ENCODE measurements at places on chromosomes 5 and 9.

DNA sequence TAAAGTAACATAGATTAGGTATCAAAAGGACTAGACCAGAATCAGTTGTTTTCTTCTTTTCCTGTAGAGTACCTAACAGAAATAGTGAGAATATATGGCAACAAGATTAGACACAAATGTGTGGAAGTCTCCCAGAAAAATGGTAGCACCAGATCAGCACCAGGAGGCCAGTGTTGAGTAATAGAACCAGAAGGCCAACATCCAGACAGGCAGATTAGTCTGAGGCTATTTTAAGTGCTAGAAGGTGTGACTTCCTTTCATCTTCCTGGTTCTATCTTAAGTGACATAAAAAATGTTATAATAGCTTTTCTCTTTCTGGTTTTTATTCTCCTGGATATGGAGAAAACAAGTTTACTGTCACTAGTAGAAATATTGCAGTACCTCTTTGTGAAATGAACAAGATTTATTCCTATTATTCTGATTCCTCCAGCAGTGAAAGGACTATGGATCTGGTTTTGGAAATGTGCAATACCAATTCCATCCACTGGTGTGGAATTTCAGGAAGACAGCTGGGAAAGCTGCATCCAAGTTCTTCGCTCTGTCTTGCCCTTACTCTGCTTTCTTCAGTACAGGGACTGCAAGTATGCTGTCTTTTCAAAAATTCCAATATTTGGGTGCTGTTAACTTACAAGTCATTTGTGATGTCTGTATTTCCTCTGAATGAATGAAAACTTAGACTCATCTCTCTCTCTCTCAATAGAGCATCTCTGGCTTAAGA is 39.1 kb downstream of the SHLD3 start:
- no peak for DNase-seq

- DNase-seq = no peak
Measured at GRCh38 chr9:37386988-37387387, 35.5 kb upstream of the GRHPR start.

- no peak for DNase-seq
Measured at GRCh38 chr5:61228691-61229280, 66.5 kb upstream of the SMIM15 start.

DNA sequence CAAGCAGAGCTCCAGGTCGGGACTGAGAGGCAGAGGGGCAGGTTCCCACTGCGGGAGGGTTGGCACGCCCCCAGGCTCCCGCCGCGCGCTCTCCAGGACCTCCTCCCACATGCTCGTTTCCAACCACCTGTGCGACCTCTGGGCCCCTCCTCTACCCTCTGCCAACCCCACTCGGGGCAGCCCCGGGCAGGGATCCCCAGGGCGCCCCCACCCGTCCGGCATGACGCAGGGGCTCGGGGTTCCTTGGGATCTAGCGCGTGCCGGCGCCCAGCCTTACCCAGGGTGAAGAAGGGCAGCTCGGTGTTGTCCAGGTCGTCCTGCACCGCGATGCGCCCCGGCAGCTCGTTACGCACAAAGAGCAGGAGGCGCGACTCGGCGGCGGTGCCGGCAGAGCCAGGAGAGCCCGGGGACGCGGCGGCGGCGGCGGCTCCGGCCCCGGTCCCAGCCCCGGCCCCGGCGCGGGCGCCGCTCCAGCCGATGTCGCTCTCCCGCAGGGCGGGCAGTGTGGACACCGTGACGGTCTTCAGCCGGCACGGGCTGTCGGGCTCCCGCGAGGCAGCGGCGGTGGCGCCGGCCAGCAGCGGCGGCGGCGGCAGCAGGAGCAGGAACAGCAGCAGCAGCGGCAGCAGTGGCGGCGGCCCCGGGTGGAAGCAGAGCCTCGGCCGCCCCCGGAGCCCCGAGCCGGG is 494 bp downstream of the ASTN2 start:
- DNase-seq = peak; percentile 54

DNA sequence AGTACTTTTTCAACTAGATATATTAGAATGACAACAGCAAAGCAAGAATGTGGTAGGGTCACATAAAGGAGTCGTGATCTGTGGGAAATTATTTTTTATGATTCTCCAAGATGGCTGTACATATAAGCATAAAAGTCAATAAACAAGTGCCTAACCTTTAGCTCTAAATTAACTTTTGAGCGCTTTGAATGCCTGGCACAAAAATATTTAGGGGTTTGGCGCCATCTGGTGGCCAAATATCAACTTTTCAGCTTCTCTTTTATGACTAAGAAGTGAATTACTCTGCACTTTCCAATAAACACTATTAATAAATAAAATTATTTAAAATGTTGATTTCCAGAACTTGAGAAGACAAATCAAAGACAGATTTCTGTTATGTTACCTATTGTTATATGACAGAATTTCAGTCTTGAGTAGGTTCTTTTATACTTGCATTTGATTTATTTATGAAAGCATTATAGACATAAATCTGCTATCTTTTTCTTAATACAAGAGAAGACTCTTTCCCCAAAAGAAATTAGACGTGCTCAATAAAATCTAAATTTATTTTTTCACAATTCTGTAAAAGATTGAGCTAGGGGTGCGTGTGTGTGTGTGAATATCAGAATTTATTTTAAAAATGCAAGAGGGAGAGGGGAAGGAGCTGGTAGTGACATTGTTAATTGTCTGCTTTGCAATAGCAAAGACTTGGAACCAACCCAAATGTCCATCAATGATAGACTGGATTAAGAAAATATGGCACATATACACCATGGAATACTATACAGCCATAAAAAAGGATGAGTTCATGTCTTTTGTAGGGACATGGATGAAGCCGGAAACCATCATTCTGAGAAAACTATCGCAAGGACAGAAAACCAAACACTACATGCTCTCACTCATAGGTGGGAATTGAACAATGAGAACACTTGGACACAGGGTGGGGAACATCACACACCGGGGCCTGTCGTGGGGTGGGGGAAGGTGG is 36.7 kb upstream of the ARRDC3 start:
- DNase-seq = peak; percentile 7

DNA sequence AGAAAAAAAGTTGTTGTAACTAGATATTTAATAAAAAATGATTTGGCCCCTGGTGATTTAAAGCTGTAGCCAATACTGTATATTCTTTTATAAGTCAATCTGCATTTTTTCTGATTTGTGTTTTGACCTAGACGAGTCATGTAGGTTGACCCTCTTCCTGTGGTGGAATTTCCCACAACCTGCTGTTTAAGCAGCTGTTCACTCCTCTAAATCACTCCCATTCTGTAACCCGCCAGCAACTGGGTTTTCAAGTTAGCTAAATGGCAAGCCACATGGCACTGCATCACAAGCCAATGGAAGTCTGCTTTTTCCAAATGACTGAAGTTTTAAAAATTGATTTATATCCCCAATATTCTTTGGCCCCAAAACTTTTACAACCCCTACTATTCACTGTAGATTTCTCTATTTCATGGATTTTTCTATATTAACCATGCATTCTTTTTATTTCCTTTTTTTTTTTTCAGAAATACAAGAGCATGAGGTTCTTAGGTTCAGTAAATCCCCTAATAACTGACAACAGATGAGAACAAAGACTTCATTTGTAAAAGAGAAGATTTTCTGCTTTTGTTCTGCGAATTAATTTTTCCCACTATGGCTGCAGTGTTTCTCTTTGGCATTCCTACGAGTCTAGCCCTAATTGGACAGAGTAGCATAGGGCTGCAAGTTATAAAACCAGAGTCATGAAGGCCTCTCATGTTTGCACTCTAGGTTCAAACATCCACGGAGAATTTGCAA is 184.5 kb upstream of the TLE4 start:
- no peak for DNase-seq

DNA sequence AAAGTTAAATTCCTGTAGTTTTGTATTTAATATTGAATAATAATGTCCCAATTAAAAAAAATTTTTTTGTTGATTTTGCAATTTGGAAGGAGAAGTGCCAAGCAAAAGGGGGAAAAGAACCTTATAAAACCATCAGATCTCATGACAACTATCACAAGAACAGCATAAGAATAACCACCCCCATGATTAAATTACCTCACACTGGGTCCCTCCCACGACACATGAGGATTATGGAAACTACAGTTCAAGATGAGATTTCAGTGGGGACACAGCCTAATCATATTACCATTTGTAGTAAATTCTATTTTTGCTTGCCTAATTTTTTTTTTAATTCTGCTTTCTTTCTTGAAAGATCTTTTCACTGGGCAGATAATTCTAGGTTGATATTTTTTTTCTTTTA is 33.4 kb upstream of the FCHO2 start:
- no peak for DNase-seq

- DNase-seq = no peak
Measured at GRCh38 chr5:14187660-14188059, 44.5 kb downstream of the TRIO start.

DNA sequence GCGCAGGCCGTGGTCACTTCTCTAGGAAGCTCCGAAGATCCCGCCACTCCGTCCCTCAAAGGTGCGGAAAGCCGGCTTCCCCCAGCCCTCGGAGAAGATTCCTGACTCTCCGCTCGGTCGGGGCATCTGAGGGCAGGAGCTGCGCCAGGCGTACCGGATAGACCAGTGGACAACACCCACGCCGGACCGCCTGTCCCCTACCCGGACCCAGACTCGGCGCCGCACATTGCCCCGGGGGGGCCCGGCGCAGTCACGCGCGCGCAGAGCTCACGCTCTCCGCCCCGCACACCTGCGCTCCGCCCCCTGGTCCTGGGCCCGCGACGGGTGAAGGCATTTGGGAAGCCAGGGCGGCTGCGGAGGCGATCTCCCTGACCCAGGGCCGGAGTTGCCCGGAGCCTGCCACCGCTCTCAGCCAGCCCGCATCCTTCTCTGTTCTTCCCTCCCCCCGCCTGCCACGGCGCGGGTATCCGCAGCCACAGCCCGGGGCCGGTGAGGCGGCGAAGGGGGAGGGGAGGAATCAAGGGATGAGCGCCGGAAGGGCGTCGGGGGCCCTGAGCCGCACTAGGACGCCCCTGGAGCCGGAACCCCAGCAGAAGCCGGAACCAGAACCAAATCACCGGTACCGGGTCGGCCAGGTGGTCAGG is 448 bp downstream of the RELL2 start:
- no peak for DNase-seq

DNA sequence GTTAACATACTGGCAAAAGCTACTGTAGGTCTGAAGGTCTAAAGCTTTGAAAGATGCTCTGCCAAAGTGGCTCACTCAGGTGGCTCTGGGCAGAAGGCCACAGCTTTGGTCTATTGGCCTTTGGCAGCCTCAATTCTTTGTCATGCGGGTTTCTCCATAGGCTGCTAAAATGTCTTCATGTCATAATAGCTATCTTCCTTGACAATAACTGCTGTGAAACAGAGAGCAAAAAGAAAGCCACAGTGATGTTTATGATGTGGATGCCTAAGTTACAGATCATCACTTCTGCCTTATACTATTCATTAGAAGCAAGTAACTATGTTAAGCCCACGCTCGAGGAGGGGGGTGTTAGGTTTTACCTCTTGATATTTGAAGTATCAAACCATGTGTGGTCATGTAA is 906.1 kb upstream of the CDH9 start:
- no peak for DNase-seq

DNA sequence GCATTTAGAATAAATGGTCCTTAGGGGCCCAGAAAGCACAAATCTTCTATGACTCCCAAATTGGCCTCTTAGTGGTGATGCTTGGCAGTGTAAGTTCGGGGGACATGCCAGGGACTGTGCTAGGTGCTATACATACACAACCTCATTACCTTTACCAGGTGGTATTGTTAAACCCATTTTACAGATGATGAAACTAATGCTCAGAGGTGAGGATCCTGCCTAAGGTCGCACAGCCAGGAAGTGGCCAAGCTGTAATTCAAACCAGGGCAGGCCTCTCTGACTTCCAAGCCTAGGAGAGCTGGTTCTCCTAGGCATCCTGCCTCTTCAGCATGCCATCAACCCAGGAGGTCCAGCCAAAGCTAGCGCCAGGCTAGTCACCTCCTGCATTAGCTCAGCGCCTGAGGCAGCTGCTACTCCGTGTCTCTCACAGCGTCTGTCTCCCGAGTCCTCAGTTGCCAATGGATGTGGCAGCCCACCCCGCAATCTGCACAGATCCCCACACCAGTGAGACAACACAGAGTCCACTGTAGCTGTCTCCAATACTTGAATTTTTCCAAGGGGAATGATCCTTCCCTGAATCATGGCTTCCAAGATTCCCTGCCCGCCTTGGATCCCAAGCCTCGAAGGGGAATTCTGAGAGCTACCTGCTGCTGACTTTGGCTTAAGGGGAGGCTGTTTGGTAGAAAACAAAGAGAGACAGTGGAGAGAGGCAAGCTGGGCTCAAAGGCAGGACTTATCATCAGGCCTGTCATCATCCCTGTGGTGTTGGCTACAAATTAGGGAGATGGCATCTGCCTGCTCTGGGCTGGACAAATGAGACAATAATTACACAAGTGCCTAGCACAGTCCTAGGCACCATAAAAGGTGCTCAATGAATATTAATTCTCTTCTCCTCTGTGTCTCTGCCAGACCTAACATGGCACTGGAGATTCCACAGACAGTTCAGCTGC is 52.6 kb downstream of the CRB2 start:
- no peak for DNase-seq
